ENCODE measurements at places on chromosomes 7 and 10.
A peak's percentile ranks its signal among the peaks of the same experiment; 100 is the strongest.

- DNase-seq, result no peak
Observed at GRCh38 chr10:32437334-32437733, 8.6 kb upstream of the CCDC7 start.

DNA sequence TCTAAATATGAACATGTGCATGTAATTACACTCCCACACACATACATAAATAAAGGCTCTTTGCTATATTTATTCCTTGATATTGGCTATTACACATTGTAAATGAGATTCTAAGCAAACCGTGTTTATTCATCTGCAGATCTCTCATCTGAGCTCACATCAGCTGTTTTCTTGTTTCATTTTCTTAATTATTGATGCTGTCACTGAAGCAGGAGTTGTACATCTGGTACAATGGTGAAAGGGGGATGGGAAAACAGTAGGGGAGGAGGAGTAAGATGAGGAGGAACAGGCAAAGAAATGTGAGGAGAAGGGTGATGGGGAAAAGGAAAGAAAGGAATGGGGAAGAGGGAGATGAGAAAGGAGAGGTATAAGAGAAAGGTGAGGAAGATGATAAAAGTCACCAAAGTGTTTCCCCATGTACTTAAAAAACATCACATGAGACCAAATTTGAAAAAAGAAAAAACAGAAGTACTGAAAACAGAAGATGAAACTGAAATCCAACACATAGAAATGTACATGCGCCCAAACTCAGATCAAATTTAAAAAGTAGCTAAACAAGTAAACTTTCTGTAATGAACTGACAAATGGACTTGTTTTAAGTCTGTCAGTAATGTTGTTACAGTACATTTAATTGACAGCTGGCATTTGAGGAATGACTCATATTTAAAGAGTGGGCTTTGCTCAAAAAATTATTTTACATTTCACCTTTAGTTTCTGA, 472.2 kb downstream of the ARL4A start:
- DNase-seq, result no peak

DNA sequence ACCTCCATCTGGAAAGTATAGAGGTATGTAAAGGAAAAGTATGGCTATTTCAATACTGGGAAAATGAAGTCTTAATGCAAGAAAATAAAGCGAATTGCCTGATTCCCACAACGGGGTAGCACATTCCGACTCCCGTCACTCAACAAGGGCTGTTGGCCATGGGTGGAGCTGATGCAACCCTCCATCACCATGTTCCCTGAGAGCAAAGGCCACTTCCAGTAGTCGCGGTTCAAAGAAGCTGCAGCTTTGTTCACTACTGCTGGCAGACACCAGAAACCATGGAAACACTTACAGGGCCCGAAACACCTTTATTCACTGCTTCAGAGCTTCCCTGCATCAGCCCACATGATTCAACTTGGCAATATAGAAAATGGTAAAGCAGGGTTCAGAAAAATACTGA, 44.0 kb downstream of the TMEM26 start:
- no peak for DNase-seq

DNA sequence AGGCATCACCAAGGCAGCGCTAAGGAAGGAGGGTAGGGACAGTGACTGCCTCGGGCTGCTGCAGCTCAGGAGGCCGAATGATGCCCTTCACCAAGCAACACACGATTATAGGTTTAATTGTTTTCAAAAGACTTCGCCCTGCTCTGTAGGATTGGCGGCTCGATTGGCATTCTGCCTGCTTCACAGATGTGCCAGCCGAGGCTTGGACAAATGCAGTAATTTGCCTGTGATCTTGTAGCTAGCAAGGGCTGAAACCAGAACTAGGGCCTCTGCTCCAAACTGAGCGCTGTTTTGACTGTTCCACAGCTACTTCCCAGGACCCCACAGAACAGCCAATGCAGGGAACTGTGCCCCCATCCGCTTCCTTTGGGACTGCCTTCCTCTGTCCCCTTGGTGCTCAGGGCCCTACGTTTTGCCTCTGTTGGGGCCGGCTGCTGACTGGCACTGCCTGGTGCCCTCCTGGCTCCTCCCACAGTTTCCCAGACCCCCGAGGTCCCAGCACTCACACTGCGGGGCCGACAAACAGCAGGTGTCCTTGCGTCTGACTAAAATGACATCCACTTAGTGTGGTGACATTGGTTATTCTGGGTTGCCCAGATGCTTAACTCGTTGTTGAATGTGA, 62.6 kb upstream of the EN2 start:
- DNase-seq, result no peak

DNA sequence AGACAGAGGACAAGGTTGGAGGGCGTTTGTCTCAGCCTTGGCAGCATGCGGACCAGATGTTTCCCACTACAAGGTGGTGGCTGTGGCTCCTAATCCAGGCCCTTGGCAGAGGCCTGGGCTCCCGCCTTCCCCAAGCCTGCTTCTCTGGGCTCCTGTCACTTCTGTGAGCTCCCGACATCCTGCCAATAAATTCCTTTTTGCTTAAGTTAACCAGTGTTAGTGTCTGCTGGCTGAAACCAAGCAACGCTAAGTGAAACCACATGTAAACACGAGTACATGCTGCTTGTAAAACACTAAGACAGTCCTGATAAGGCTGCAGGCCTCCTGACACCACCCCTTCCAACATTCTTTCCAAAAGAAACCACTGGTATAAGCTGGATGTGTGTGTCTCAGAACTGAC, 263.6 kb upstream of the ZMIZ1 start:
- no peak for DNase-seq

GRCh38 chr10:49398000-49398861, 2.3 kb upstream of the DRGX start:
- peak; percentile 47 for DNase-seq

DNA sequence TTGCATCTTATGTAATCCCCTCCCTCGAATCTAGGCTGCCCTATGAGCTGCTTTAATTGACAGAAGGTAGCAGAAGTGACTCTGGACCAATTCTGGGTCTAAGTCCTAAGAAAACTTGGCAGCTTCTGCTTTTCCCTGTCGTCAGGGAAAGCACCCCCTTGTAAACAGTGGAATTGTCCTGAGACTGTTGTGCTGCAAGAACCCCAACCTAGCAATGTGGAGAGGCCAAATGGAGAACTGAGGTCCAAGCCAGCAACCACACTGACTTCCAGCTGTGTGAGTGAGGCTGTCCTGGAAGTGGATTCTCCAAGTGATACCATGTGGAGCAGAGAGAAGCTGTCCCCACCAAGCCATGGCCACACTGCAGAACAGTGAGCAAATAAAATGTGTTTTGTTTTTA, 75.5 kb downstream of the ARHGAP22 start:
- no peak for DNase-seq

DNA sequence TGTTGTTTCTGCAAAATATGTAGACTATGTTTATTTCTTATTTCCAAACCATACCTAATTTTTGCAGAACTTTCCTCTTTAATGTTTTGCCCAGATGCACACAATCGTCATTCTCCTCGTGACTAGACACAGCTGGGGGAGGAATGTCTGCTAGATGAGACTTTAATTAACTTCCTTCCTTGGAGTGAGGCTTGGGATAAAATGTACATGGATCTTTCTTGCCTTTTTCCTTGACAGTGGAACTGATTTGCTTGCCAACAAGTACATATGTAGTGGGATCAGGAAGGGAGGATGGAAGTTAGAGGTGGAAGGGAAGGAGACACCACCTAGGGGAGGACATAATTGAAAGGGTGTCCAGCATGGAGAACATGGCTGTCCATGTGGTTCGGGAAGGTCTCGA, 172.5 kb downstream of the VTI1A start:
- no peak for DNase-seq

DNA sequence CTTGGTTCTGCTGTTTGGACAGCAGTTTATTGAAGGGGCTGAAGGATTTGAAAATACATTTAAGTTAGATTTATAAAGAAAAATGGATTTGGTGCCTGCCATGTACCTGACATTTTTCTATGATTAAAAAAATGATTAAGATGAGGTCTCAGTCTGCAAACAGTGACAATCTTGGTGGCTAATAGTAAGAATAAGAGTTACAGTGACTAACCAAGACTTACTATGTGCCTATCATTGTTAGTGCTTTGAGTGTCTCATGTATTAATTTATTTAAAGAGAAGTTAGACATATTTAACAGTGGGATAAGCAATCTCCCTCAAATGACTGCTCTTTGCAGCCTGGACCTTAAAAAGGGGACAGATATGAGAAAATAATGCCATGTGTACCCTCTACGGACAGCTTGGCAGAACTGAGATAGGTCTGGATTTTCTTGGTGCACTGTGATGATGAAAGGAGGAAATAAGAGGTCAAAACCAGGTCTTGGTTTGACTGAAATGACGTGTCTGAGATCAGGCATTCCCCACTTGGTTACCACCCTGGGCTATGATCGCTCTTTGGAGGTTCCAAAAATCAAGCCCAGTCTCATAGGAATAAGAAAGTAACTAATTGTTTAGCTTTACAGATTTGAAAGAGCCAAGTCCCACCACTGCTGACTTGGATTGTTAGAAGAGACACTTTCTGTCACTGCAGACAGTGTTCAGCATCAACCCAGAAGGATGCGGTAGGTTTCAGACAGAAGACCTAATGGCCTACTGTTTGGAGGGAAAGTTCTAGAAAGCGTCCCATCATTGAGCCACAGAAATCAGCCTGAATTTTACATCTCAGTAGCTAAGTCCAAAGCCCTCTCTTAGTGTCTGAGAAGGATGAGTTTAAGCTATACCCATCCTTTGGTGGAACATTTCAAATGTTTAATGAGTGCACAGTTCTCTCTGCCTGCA, 2.1 kb downstream of the CASP7 start:
- DNase-seq, result peak; percentile 69

GRCh38 chr10:81546243-81546642, 328.8 kb upstream of the NRG3 start:
- DNase-seq, result no peak

- no peak for DNase-seq
Observed at GRCh38 chr7:43394441-43395130, 188.3 kb upstream of the STK17A start.

GRCh38 chr10:22374489-22375126, 29.3 kb downstream of the SPAG6 start:
- no peak for DNase-seq

- DNase-seq, result no peak
Observed at GRCh38 chr10:90480466-90480865, 377.4 kb downstream of the HTR7 start.

DNA sequence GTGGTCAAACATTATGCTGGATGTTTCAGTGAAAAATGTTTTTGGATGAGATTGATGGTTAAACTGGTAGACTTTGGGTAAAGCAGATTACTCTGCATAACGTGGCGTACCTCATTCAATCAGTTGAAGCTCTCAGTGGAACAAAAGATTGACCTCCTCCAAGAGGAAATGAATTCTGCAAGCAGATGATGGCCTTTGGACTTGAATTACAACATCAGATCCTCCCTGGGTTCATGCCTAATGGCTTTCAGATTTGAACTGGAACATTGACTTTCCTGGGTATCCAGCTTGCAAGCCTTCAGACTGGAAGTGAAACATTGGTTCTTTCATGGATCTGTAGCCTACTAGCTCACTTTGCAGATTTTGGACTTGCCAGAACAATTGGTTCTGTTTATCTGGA, 169.3 kb upstream of the MALRD1 start:
- no peak for DNase-seq

- no peak for DNase-seq
Observed at GRCh38 chr10:125479059-125479458, 203.9 kb downstream of the TEX36 start.

DNA sequence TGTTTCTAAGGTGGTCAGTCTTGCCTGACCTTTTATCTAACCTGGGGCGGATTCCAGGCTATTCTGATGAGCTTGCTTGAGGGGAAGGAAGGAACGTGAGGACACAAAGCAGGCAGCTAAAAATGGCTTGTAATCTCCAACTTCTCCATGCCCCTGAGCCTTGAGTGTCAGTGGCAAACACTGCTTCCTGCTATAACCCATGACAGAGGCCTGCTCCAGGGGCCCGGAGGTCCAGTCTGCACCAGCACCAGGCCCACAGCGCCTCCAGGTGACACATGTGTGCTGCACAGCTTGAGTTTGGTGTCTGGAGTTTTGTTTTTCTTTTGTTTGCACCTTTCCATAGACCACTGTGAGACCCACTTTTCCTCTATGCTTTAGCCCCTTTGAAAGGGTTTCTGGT, 207.9 kb downstream of the PAXIP1 start:
- no peak for DNase-seq

DNA sequence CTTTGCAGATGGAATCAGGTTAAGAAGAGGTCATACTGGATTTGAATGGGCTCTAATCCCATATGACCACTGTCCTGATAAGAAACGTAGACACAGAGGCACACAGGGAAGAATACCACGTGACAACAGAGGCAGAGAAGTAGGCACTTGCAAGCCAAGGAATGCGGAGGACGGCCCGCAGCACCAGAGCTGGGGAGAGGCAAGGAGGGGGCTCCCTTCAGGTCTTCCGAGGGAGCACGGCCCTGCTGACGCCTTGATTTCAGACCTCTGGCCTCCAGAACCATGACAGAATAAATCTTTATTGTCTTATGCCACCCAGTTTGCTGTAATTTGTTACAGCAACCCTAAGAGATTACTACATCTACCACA, 44.7 kb upstream of the TMEM213 start:
- no peak for DNase-seq

- peak; percentile 84 for DNase-seq
Observed at GRCh38 chr7:50369143-50370026, 64.9 kb downstream of the IKZF1 start.

Measured in activated CD4-positive, alpha-beta T cell treated with anti-CD3 and anti-CD28 coated beads, Interleukin-2, amount 50 U/mL, for 16 hours (primary cell).